Osteocyte (in vitro differentiated cells): ENCODE measurements at places on chromosomes 1 and 21. TPM values are rescaled to one million over a fixed set of nuclear protein-coding genes. Genes with fewer than 3 reads are reported as not detected.
A peak's percentile ranks its signal among the peaks of the same experiment; 100 is the strongest.

DNA sequence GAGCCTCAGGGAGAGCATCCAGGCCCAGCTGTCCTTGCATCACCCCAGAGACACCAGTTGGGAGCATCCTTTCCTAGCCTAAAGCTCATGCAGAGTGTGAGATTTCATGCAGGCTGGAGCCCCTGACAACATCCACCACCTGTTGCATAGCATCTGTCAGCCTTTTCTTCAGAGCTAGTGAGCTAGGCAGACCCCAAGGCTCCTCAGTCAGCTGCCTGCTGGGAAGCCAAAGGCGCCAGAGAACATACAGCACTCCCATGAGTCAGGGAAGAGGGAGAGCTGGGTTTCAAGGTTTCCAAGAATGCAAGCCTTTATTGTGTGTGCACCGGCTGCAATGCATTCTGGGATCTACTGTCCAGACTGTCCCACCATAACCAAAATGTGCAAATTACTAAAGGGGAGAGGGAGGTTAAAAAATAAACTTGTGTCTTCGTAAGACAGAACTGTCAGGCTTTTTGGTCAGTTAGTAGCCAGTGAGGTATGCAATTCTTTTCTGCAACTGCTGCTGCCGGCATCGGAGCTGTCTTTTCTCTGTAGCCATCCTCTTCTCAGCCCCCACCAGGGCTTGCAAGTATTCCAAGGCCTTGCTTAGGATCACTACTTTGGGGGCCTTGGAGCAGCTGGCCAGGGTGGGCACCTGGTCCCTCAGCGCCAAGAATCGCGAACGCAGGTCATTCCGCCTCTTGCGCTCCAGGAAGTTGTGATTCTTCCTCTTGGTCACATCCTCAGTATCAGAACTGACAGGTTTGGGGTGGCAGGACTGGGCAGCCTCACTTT is 4.6 kb downstream of the MYCL start:
- H3K27ac ChIP-seq, result no peak overlapping the region
- DNase-seq, result no peak
- H3K36me3 ChIP-seq, result no peaks in the 10 kb centered on the region

DNA sequence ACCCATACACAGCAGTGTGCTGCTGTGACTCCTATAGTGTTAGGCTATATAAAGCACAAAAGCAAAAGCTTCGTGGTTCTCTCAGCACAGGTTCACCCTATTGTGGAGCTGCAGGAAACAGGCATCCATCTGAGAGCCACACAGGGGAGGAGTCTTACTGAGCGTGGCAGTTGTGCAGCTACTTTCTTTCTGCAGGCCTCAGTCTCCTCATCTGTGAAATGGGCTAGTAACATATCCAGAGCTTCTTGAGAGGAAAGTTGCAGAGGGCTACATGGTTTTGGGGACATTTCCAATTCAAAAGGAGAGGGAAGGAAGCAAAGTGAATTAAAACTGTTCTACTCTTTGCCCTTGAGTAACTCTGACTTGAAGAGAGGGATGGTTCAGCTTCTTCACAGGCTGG is 142.0 kb downstream of the FOXD2 start:
- no peak overlapping the region for H3K27ac ChIP-seq
- peaks cover 57% of the 10 kb centered on the region for H3K27me3 ChIP-seq
- no peaks in the 10 kb centered on the region for H3K36me3 ChIP-seq

Gene CDC42BPA
- total RNA-seq, result 92.8 and 95.7 TPM in 2 replicates

GRCh38 chr1:154883919-154884868 is 14.1 kb upstream of the KCNN3 start:
- H3K4me3 ChIP-seq, result no peak overlapping the region
- H3K4me1 ChIP-seq, result no peaks in the 10 kb centered on the region
- DNase-seq, result no peak
- peaks cover 45% of the 10 kb centered on the region for H3K27me3 ChIP-seq
- no peaks in the 10 kb centered on the region for H3K36me3 ChIP-seq
- no peak overlapping the region for H3K27ac ChIP-seq

- peaks cover 4% of the 10 kb centered on the region for H3K36me3 ChIP-seq
- no peak overlapping the region for H3K4me3 ChIP-seq
- no peak for DNase-seq
- peaks cover 4% of the 10 kb centered on the region for H3K4me1 ChIP-seq
- H3K27ac ChIP-seq, result no peak overlapping the region
Observed at GRCh38 chr1:97066860-97067259, 345.3 kb downstream of the PTBP2 start.

Gene MRPL39
- 20.0 and 24.3 TPM in 2 replicates for total RNA-seq

DNA sequence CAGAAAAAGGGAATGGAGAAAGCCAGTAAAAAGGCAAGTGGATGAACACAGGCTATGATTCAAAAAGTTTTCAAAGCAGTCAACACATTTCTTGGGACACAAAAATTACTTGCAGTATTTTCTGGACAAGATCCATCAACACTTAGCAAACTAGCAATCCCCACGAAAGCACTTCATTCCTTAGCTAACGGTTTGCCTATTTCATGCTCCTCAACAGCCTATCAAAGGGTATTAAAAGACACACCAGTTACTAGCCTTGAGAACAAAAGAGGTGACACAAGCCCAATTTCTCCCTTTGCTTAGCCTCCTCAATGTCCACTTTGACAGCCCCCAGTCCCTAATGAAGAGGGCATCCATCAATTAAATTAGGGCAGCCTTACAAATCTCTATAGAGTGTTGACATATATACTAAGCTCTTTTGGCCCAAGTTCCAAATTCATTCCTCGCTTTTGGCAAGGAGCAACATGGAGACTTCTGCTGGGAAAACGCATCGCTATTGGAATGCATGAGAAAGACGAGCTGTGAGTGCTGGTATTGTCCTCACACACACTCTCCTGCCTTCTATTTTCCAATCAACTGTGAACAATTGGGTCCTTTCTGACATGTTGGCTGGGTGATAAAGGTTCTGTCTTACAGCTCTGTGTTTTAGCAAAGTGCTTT is 180.0 kb downstream of the TNR start:
- H3K36me3 ChIP-seq, result no peaks in the 10 kb centered on the region
- no peak overlapping the region for H3K27ac ChIP-seq
- no peaks in the 10 kb centered on the region for H3K4me1 ChIP-seq

GRCh38 chr1:27122652-27123051 is 32.3 kb downstream of the SLC9A1 start:
- H3K4me3 ChIP-seq, result no peak overlapping the region
- no peak for DNase-seq
- H3K27me3 ChIP-seq, result no peaks in the 10 kb centered on the region
- H3K27ac ChIP-seq, result peak overlapping the region; percentile 67

GRCh38 chr1:37442139-37442538 is 32.2 kb upstream of the ZC3H12A start:
- H3K4me3 ChIP-seq, result no peak overlapping the region
- no peaks in the 10 kb centered on the region for H3K36me3 ChIP-seq
- no peak overlapping the region for H3K27ac ChIP-seq
- H3K27me3 ChIP-seq, result peaks cover 53% of the 10 kb centered on the region

Gene ADAM30
- total RNA-seq, result not detected in 2 replicates

DNA sequence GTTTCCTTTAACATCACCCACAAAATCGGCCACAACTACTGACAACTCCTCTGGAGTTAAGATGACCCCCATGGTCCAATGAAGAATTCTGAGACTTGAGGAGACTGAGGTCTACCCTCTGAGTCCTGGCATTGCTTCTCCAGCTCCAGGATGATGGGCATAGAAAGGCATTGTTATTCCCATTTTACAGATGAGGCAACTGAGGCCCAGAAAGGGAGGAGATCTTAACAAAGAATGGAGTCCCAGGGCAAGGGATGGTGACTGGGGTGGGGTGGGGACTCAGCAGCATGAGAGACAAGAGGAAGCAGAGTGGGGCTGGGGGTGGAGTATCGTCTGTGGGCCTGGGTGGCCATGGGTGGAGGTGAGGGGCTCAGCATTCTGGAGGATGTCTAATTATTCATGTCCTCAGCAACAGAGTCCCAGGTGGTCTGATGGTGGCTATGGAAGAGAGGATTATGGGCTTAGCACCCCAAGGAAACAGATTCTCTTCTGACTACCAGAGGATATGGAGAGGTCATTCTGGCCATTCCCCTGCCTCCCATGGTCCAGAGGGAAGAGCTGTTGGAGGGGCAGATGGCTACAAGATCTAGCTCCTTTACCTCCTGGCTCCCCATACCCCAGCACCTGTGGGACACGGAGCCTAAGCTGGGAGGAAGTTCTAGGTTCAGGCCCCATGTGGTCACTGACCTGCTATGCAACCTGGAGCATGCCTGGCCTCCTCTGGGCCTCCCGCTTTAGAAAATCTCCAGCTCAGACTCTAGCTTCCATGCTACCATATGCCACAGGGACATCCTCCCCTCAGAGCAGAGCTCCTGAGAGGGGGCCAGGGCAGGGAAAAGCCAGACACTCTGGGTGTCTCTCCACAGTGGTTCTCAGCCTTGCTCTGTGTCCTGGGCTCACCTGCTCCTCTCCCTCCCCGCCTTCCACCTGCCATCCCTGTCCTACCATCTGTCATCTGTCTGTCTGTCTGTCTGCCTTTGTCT is 37.4 kb upstream of the DMBX1 start:
- H3K36me3 ChIP-seq, result no peaks in the 10 kb centered on the region
- peaks cover 6% of the 10 kb centered on the region for H3K4me1 ChIP-seq
- H3K27ac ChIP-seq, result no peak overlapping the region
